Daoy (cell line): ENCODE measurements at places on chromosomes 1 and 21. TPM values are rescaled to one million over a fixed set of nuclear protein-coding genes. Genes with fewer than 3 reads are reported as not detected.

DNA sequence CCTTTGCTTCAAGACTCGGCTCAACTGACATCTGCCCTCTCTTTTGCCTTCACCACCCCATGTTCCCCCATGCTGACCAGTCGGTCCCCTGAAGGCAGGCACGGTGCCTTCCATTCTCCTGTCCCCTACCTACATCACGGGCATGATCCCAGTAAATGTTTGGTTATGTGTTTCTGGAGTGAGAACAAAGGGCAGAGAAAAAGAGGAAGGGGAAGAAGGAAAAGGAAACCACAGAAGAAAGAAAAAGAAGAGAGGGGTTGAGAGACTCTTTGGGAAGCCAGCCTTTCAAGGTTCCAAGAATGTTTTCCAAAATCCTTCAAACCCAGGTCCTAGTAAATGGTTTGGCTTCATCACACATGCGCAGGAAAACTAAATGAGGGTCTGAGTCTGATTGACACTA, 84.9 kb downstream of the CDC7 start:
- DNase-seq: no peak

GRCh38 chr1:27166929-27167328, 12.0 kb upstream of the SLC9A1 start:
- DNase-seq: no peak

The PADI3 gene
- 0.09 and 1.5 TPM in 2 replicates for total RNA-seq

DNA sequence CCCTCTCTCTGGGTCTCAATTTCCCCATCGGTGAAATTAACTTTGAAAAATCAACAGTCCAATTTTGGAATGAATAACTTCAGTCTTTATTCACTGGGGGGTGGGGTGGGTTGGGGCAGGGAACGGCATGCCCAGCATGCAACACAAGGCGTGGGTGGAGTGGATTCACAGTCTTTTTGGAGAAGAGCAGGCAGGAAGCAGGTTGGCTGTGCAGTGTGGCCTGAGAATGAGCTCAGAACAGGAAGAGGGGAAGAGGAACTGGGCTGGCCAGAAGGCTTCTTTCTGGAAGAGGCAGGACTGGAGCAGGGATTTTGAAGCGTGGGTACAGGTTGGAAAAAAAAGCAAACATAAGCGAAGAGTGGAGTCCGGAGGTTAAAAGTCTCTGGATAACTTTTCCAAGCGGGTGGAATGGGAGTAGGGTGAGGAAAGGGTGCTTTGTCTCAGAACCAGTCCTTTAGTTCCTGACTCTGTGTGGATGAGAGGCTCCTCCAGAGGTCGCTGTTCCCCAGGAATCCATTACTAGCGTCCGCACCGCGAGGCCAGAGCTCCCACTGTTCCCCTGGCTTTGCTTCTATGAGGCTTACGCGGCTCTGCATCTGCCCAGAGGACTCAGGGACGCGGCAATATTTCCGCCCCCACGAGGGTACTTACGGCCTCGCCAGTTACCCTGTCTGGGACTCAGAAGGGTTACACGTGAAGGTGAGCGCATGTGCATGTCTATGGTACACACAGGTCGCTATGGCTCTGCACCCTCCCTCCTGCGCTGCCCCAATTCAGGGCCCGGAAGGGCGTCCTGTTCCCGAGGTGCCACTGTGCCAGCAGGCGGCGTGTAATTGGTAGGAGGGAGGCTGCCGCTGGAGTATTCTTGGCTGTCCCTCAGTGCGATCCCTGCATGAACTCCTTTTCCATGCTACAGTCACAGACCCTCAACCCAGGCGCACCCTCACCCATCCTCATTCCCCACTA, 5.5 kb upstream of the FOXD2 start:
- peak; percentile 83 for DNase-seq

DNA sequence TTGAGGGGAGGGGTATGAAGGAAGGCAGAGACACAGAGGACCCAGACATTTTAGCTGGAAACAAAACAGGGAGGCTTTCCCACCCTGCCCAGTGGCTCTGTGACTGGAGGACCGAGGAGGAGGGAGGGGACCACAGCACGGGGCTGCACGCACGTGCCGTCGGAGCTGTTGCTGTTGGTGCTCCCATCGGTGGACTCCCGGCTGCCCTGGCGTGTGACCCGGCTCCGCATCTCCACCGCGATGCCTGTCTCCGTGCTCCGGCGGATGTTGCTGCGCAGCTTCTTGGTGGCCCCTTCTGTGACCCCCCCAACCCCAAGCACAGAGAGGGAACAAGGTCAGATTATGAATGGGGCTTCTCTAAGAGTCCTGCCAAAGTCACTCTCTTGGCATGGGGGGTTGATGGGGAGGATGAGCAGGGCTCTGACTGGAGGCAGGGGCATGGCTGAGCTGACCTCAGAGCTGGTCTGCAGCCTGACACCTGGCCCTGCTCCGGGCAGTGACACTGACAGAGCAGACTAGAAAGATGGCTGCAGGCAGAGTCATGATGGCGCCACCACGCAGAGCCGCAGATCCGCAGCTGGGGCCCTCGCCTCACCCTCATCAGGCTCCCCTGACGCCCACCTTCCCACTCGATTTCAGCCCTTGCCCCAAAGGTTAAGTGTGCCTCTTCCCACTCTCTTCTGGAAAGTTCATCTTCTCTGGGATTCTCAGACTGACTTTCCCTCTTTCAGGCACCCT, 29.6 kb downstream of the RIMS3 start:
- no peak for DNase-seq

DNA sequence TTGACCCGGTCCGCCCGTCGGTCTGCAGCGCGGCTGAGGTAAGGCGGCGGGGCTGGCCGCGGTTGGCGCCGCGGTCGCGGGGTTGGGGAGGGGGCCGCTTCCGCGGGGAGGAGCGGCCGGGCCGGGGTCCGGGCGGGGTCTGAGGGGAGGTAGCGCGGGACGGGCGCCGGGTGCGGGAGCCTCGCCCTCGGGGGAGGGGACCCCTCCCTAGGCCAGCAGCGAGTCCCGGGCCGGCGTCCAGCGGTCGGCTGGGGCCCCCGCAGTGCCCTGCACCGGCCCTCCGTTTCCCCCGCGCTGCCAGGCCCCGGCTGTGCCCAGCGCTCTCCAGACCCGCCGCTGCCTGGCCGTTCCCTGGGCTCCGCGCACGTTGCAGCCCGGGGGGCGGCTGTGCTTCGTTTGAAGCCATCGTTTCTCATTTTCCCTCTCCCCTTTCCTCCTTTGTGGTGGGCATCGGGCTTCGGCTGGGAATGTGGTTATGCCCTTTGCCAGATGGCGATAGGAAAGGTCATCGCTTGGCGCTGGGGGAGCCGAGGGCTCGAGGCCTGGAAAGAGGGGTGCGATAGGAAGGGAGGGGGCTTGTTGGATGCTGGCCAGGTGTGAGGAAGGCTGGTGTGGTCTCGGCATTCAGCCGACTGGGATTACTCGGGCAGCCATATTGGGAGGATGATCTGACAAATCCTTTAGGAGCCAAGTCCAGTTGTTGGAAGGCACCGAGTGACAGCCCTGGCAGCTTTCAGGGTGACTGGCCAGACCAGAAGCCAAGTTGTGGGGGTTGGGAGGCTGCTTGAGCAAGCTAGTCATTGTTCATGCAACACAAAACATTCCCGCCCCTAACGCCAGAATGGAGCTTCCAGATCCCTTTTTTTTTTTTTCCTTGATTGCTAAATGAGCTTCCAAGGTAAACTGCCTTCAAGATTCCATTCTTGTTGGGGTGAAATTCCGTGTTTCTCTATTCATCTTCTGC, 753 bp downstream of the KIF1B start:
- DNase-seq: peak; percentile 90

- no peak for DNase-seq
These were observed 15.0 kb upstream of the FCAMR start for GRCh38 chr1:206985162-206985749.
